NCI-H774 (cell line): ENCODE measurements at places on chromosomes 4 and X.

DNA sequence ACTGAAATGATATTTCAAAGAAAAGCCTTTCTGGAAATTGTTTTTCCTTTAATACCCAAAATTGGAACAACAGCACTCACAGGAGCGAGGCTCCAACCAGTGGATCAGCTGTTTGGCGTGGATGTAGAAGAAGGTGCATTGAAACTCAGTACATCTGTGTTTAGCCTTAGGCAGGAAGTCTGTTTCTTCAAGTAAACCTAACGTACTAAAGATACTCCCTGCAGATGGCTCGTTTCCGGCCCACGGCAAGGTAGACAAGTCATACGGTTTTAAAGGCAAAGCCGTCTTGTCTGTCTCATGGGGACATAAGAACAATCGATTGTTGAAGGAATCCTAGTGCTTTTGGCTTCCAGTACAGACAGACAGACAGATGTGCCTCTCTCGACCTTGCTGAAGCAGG lies 50.0 kb upstream of the CLCN4 start:
- no peak for DNase-seq

- no peak for DNase-seq
Observed at GRCh38 chr4:158870626-158871334, 102.0 kb downstream of the FNIP2 start.

- DNase-seq, result peak; percentile 13
Observed at GRCh38 chr4:73740353-73740778, at the start of gene CXCL8. TSS of gene CXCL8 (plus strand) at chr4:73740569. CDS start at chr4:73740659, 90 bp downstream.

- DNase-seq, result peak; percentile 3
Observed at GRCh38 chr4:83362492-83363329, 28.1 kb upstream of the HPSE start.

- DNase-seq, result no peak
Observed at GRCh38 chr4:113480109-113480508, 281.4 kb downstream of the CAMK2D start.

- no peak for DNase-seq
Observed at GRCh38 chrX:103549916-103550315, 30.6 kb upstream of the RAB40A start.

GRCh38 chr4:30945586-30945985 lies 225.4 kb downstream of the PCDH7 start:
- DNase-seq, result no peak

GRCh38 chr4:113760094-113760794 lies 1.3 kb downstream of the CAMK2D start:
- DNase-seq, result no peak

GRCh38 chrX:40539214-40540142 lies 41.3 kb upstream of the ATP6AP2 start:
- peak; percentile 3 for DNase-seq

DNA sequence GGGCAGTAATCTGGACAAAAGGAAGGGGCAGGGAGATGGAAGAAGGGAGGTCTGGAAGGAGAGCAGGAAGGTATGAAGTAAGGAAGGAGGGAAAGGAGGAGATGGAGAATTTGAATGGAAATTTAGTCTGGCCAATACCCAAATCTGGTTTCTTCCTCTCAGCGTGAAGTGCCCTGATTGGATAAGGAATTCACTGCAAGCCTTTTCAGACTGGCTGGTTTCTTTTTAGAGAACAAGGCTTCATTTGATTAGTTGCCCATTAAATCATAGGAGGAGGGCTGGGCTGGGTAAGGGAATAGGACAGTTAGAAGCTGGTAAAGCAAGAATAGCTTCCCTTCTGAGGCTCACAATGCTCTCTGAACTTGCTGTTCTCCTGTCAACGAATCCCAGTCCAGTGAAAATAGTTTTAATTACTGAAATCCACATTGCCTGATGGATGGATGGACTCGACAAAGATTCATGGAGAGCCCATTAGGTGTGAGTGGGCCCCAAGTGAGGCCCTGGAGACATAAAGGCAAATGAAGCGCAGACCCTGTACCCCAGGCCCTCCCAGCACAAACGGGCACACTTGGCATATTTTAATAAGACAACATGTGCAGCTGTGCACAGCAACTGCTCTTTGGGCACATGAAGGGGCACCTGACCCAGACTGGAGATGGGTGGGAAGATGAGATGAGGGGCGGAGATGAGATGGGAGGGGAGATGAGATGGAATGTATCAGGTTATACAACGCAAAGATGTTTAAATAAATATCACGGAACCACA lies 347.1 kb upstream of the GATB start:
- no peak for DNase-seq

GRCh38 chr4:12911750-12912358 lies 572.3 kb downstream of the RAB28 start:
- DNase-seq, result no peak

DNA sequence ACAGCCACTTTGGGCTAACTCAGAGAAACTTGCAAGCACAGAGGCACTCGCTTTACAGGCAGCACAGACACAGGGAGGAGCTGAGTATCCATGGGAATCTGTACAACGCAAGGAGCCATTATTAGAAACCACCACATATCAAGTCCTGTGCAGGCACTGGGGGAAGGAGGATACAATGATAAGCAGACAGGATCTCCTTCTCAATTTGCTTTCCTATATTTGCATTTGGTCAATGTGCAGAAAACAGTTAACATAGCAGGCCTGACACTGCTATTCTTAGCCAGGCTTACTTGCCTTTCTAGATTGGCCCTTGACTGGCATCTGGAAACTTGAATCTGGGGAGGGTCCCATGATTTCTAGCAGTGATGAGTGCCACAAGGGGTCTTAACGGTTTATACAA lies 65.8 kb downstream of the TEC start:
- no peak for DNase-seq

GRCh38 chr4:41418444-41418843 lies 119.5 kb upstream of the LIMCH1 start:
- no peak for DNase-seq

GRCh38 chr4:46844325-46844917 lies 64.6 kb downstream of the COX7B2 start:
- peak; percentile 50 for DNase-seq

- peak; percentile 28 for DNase-seq
Observed at GRCh38 chrX:150692831-150693724, at the start of gene MTMR1. TSS of gene MTMR1 (plus strand) at chrX:150693396. CDS start at chrX:150693531, 135 bp downstream.

- no peak for DNase-seq
Observed at GRCh38 chr4:1470393-1470670, 64.1 kb upstream of the NKX1-1 start.

GRCh38 chrX:3521396-3521795 lies 174.9 kb upstream of the MXRA5 start:
- no peak for DNase-seq

DNA sequence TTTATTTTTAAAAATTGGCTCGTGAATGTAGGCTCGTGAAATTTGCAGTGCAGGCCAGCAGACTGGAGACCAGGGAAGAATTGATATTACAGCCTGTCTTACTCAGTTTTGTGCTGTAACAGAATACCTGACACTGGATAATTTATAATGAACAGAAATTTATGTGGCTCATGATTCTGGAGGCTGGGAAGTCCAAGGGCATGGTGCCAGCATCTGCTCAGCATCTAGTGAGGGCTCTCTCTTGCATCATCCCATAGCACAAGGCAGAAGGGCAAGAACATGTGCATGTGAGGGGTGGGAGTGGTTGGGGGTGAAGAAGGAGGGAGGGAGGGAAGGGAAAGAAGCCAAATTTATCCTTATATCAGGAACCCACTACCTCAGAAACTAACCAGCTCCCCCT lies 13.7 kb upstream of the CLTRN start:
- DNase-seq, result no peak

- no peak for DNase-seq
Observed at GRCh38 chrX:53969540-53969939, 74.7 kb downstream of the PHF8 start.

GRCh38 chr4:87465739-87466366 lies 43.5 kb downstream of the NUDT9 start:
- no peak for DNase-seq

- no peak for DNase-seq
Observed at GRCh38 chr4:145825255-145825654, 113.4 kb downstream of the ZNF827 start.

DNA sequence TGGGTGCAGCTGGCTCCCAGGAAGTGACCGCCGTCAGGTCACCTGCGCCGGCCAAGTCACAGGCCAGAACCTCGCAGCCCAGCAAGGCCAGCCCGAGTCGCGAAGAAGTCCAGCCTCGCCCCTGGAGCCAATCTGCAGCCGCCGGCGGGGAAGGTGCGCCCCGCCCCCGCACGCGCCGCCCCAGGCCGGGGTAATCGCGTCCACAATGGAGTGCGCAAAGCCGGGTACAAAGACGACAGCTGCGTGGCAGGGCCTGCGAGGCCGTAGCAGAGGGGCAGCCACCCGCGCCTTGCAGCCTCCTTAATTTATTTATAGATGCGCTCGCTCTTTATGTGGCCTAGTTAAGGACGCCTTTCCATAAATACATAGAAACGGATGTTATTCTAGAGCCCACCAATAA lies 139.4 kb upstream of the CPEB2 start:
- DNase-seq, result no peak

DNA sequence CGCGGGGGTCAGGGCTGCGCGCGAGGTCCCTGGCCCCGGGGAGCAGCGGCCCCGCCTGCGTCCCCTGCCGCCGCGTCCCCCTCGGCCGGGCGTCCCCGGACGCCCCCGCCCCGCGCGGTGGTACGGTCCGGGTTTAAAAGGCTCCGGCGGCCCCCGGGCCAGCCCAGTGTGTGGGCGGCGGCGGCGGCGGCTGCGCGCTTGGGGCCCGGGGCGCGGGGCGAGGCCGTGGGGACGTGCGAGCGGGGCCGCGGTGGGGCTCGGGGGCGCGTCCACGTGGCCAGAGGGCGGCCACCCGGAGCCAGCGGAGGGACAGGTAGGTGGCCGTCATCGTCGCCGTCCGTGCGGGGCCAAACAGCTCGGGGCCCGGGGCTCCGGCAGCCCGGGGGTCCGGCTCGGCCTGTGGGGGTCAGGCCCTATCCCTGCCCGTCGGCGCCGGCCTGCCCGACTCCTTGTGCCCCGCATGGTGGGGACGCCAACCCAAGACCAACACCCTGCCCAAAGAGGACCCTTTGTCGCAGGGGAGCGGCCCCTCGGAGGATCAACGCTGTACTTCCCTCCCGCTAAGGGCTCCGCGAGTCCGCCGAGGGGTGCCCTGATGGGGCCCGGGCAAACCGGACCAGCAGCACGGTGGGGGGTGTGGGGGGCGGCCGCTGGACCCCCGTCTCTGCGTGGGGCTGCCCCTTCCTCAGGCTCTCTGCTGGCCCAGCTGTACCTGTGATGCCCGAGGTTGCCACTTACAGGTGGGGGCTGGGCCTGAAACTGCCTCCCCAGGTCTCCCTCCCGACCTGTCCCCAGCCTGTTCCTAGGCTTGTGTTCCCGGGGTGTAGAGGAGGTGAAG lies at the start of gene PLXNA3:
Gene PLXNA3 (plus strand): TSS at position 166 of the 838 bp plus-strand sequence. CDS start 1,903 bp downstream, outside the sequence.
- peak; percentile 40 for DNase-seq

DNA sequence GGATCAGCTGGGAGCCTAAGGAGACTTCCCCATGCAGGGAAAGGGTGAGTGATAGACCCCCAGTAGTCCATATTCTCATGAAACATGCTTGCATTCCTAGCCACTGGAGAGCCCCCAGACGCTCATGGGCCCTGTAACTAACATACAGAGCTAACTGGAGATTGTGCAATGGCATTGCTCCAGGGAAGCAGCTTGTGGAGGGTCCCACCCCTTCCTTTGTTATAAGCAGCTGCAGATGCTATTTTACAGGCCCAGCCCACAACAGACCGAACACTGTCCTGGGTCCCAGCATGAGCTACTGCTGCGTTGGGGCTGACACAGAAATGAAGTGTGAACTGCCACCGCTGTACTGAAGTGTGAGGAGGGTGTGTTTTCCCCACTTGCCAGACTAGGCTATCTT lies 1465.7 kb upstream of the DIAPH2 start:
- DNase-seq, result no peak

- no peak for DNase-seq
Observed at GRCh38 chr4:110152386-110152785, 46.0 kb downstream of the ELOVL6 start.

- no peak for DNase-seq
Observed at GRCh38 chr4:6852582-6852981, 57.0 kb upstream of the TBC1D14 start.

DNA sequence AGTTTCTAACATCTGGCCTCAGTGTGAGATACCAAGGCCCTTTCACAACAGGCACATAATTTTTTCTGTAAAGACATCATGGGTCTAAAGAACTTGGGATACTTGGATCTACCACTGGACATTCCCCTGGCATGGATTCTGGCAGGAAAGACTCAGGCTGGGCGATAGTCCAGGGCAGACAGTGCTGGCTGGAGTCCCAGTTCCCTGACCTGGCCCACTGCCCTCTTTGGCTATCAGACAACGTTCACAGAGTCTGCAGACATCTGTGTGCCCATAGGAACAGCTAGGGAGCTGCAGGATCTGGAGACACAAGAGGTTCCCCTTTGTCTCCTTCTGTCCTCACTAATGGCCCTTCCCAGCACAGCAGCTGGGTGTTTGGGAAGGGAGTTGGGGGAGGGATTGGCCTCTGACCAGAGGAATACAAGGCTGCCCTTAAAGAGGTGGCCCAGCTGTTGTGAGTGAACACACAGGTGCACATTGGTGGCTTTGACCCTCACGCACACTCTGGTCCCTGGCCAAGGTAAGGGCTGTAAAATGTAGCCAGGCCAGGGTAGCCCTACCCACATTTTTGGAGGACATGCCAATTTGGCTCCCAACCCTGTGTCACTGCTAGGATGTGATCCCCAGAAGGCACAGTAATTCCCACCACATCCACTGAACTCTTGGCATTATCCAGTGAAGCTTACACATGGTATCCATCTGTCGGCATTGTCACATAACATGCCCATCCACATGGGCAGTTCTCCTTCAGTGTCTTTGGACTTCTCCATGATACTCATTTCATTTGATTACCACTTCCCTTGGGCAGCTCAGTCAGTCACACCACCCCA lies 72.3 kb downstream of the SOX3 start:
- DNase-seq, result no peak

GRCh38 chr4:27763830-27764525 lies 903.3 kb downstream of the STIM2 start:
- no peak for DNase-seq

GRCh38 chr4:123305736-123306135 lies 90.9 kb upstream of the SPRY1 start:
- DNase-seq, result no peak

DNA sequence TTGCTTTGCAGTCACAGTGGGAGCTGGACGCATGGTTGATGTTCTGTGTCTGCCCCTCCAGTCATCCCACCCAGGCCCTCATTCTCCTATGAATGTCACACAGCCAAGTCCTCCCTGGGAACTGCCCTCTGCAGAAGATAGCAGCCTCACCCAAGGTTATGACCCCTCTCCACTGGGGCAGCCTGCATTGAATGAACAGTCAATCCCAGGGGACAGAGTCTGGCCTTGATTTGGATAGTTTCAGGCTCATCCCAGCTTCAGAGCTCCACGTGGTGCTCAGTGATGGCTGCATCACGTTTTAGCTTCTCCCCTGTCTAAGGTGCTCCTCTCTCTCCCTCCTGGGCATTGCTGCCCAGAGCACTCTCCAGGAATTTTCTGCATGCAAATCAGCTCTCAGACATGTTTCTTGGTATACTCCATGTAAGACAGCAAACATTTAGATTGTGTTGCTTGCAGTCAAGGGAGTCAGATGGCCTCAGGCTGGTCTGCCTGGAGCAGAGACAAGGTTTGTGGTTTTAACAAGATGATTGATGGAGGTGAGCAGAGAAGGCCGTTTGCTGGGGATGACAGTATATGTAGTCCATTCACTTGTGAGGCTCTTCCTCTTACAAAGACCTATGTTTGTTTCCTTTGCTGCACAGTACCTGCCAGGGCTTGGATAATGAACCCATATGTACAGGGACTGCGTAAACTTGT lies 56.1 kb upstream of the MSX1 start:
- no peak for DNase-seq

- no peak for DNase-seq
Observed at GRCh38 chr4:86613734-86614133, 19.6 kb downstream of the PTPN13 start.

GRCh38 chr4:174406383-174406782 lies 115.9 kb downstream of the HPGD start:
- no peak for DNase-seq
